K562 (cell line): ENCODE measurements at places on chromosomes 12 and 14.

DNA sequence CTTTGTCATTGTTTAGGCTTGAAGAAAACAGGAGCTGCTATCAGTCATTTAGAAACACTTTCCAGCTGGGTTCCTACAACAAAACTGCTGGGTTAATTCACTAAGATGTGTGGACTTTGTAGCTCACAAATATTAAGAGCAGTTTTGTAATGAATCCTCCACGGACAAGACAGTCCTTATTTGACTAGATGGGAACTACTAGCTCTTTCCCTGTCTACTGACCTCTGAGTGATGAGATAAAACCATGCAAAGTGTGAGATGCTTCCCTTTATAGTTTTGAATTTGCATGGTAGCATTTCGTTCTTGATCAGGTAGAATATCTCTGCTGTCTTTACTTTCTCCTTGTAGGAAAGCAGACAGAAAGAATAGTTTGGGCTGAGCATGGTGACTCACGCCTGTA lies 72.9 kb upstream of the STXBP6 start:
- DNase-seq: no peak

- DNase-seq: no peak
Measured at GRCh38 chr14:63654936-63655335, 13.3 kb upstream of the WDR89 start.

GRCh38 chr12:96409731-96410130 lies 9.5 kb upstream of the CDK17 start:
- DNase-seq: no peak

- no peak for DNase-seq
Measured at GRCh38 chr12:106123551-106124081, 15.1 kb downstream of the NUAK1 start.

GRCh38 chr14:22569106-22569736 lies 19.8 kb downstream of the DAD1 start:
- no peak for DNase-seq

GRCh38 chr14:100775831-100776591 lies 49.3 kb downstream of the DLK1 start:
- DNase-seq: no peak

- DNase-seq: no peak
Measured at GRCh38 chr12:95976416-95976832, 19.7 kb downstream of the HAL start.

- DNase-seq: no peak
Measured at GRCh38 chr12:85836197-85837090, at the start of gene RASSF9. RASSF9 (minus strand) TSS chr12:85836409; CDS start chr12:85836201, 208 bp downstream.

- DNase-seq: no peak
Measured at GRCh38 chr12:19962192-19962591, 406.1 kb upstream of the PDE3A start.

GRCh38 chr12:32031109-32031508 lies 71.9 kb downstream of the RESF1 start:
- peak; percentile 80 for DNase-seq

DNA sequence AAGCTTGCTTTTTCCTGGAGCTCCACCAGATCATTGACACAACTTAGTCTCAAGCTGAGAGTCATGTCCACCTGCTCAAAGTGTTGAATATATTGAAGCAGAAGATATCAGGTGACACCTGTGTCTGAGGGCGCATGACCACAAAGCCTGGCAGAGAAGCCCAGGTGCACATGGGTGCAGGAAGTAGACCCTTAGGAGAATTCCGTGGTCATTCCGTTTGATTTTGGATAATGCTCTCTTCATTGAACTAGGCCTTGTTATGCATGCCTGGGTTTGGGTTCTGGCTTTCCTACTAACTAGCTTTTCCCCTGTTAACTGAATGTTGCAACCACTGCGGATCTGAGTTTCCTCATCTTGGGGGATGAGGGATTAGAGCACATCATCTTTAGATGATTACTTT lies 7.1 kb downstream of the ARHGDIB start:
- DNase-seq: no peak

GRCh38 chr14:34482463-34482862 lies 20.4 kb upstream of the SPTSSA start:
- DNase-seq: no peak

DNA sequence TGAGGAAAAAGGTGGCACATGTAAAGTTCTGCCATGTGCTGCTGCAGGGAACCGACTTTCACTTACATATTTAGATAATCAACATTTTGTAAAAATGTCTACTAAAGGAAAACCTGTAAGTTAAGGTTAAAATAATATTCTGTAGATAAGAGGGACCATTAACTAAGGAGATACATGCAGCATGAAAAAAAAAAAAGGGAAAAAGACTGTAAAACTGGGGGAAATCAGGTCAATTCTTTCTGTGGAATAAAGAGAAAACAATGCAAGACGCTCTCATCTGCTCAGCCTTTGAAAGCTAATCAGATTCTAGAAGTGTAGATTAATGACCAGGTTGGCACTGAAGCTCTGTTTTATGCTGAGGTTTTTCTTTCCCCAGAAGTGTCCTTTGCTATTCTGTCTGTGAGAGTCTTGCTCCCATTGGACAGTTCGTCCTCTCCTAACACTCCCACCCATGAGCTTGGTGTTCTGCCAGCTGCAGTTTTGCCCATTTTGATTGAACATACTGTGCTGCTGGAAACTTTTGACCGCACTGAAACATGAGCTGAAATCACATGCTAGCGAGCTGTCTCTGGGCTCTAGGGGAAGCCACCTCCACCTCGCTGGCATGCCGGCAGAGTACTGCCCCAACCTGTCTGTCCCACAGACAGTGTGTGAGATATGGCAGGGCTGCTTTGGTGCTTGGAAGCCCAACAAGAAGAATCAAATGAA lies 39.7 kb downstream of the PPTC7 start:
- no peak for DNase-seq

GRCh38 chr14:60722107-60722356 lies 2.1 kb downstream of the SIX4 start:
- DNase-seq: no peak

DNA sequence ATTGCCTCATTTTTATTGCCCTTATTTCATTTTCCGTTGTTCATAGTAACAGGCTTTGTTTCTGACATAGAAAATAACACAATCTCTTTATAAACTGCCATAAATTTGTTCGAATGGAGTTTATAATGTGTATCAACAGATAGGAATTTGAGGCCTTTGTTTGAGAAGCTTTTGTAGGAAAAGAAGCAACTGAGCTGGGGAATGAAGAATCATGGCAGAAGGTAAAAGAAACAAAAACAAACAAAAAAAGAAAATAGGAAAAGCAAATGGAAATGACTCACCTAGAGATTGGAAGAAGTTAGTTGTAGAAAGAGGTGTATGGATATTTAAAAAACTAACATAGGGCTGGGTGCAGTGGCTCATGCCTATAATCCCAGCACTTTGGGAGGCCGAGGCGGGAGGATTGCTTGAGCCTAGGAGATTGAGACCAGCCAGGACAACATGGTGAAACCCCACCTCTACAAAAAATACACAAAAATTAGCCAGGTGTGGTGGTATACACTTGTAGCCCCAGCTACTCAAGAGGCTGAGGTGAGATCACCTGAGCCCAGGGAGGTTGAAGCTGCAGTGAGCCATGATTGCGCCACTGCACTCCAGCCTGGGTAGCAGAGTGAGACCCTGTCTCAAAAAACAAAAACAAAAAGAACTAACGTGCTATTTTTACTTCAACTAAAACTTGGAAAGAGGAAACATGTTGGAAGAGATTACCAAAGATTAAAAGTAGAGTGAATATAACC lies 523 bp upstream of the REP15 start:
- no peak for DNase-seq

DNA sequence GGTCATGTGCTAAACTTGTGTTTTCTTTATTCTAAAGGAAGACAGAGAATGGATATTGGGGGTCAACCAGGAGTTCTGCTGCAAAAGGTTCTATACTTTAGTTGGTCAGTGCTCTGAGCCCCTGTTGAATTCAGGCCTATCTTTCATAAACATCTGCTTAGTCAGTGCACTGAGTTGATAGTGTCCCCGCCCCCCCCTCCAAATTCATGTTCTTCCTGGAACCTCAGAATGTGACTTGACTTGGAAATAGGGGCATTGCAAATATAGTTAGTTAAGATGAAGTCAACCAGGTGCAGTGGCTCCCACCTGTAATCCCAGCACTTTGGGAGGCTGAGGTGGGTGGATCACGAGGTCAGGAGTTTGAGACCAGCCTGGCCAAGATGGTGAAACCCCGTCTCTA lies 23.3 kb downstream of the CHST11 start:
- DNase-seq: peak; percentile 82

GRCh38 chr14:104114421-104115130 lies 23.8 kb upstream of the KIF26A start:
- no peak for DNase-seq

GRCh38 chr14:34460841-34461240 lies 1.2 kb downstream of the SPTSSA start:
- DNase-seq: no peak

DNA sequence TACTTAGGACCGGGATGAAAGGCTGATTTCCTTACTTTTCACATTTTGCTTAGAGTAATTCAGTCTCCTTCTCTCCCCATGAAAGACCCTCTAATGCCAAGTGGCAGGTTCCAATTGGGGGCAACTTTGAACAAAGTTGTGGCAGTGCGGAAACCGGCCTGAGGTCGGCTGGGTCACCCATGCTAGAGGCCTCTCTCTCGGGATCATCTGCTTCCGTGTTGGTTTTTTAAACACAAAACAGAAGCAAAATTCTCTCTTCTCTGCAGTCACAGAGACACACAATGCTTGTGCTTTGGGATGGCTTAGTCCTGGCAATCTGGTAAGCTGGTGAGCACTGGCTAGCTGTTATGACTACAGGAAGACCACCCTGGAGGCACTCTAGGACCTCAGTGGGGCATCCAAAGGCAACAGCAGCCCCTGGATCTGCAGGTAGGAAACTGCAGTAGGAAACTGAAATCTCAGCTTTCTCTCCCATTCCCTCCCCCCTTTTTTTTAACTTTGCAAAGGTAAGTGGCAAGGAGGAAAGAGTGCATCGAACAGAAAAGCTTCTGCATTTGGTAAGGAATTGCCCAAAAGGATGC lies 102.1 kb downstream of the BCL11B start:
- no peak for DNase-seq

- DNase-seq: peak; percentile 14
Measured at GRCh38 chr12:98345308-98345876, 170.0 kb upstream of the TMPO start.

DNA sequence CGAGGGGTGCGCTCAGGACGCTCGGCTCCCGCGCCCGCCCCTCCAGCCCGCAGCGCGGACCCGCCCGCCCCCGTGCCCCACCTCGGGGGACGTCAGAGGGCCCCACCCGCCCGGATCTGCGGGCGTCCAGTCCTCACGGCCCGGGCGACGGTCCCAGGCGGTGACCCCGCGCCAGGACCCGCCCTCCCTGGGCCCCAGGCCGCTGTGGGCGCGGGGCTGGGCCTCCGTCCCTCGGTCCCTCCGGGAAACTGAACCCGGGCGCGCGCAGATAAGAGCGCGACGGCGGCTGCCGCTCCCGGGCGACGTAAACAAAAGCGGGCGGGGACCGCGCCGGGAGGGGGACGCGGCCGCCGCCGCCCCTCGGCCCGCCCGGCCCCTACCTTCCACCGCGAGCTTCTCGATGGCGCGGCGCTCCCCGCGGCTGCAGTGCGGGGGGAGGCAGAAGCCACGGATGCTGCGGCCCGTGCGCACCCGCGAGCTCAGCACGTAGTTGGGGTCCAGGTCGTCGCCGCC lies 1.1 kb downstream of the CKB start:
- peak; percentile 70 for DNase-seq

- DNase-seq: no peak
Measured at GRCh38 chr12:56873382-56873781, 60.8 kb downstream of the SDR9C7 start.

DNA sequence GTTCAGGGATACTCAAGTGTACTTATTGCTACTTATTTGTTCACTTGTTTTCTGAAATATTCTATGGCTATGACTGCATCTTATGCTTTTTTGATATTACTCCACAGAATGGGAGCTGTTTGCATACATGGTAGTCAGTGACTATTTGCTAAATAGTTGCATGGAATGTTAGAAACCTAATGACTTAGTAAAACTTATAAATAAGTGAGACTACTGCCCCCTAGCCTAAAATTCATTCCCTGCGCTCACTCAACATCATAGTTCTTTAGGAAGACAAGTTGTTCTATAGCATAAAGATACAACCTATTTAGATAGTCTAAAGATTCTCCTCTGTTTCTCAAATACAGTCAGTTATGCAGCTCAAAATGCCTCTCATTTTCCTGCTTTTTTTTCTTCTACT lies 305.5 kb downstream of the CEP128 start:
- no peak for DNase-seq

- no peak for DNase-seq
Measured at GRCh38 chr12:76976777-76977382, 88.5 kb downstream of the E2F7 start.

- DNase-seq: no peak
Measured at GRCh38 chr14:63045234-63045611, at the start of gene KCNH5. KCNH5 (minus strand) TSS chr14:63045458; CDS start chr14:63045186, 272 bp downstream.

- DNase-seq: no peak
Measured at GRCh38 chr14:98622208-98623051, 649.6 kb downstream of the BCL11B start.

DNA sequence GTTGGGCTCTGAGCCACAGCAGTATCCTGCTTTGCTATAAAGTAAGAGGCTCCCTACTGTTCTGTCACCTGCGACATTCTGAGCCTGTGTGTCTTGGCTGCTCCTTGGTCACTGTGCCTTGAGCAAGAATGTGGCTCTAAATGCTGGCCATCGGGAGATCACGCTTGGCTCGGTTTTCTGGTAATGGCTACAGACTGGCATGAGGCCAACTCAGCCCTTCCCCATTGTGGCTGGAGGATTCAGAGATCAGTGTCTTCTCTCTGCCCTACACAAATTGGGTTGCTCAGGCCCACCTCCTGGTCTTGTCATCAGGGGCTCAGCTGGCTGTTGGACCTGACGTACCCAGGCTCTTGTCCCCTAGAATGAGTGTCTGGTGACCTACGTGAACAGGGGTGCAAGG lies 94.5 kb downstream of the PLXNC1 start:
- DNase-seq: no peak

DNA sequence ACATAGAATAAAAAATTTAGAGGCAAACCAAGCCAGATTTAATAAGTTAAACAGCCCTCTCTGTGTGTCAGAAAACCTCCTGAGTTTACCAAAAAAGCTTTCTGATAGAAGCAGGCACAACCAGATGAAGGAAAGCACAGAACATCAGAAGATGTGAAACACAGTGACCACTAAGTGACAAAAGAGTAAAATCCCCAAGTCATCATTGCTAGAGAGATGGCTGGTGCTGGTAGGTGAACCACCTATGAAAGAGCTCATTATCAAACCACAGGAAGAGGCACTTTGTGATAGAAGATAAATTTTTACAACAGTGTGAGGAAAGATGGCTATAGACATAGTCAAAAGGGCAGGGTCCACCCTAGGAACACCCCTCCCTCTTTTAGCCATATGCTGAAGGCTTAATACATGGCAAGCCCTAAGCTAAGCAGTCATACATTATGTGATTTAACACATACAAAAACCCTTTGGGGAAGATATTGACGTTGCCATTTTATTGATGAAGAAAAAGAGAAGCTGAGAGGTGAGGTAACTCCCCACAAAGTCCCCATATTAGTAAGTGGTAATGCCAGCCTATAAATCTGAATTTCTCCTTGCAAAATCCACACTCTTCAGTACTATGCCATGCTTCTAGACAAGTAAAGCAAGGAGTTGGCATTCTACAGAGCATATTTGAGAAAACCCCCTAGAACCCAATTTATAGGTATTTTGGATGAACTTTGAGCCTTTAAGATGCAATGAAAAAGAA lies 449.9 kb downstream of the LRIG3 start:
- DNase-seq: no peak

GRCh38 chr12:99619389-99620158 lies 28.0 kb upstream of the GARIN6 start:
- peak; percentile 9 for DNase-seq

GRCh38 chr12:60494244-60494643 lies 898.4 kb downstream of the SLC16A7 start:
- peak; percentile 3 for DNase-seq

- DNase-seq: no peak
Measured at GRCh38 chr12:107122452-107122958, 29.2 kb upstream of the CRY1 start.
